Kidney epithelial cell (primary cell): ENCODE measurements at places on chromosomes 11 and 22. TPM values are rescaled to one million over a fixed set of nuclear protein-coding genes. Genes with fewer than 3 reads are reported as not detected.

TEX54 gene
- not detected in 2 replicates for total RNA-seq

OR52H1 gene
- total RNA-seq: 0.75 TPM in 1 of 2 replicates, not detected in the other

FAM181B gene
- 0.38 and 0.48 TPM in 2 replicates for total RNA-seq

TCP11L1 gene
- 22.3 and 26.1 TPM in 2 replicates for total RNA-seq

APOA5 gene
- total RNA-seq: not detected in 2 replicates

ENTHD1 gene
- total RNA-seq: not detected in 2 replicates

CEND1 gene
- total RNA-seq: 0.25 TPM in 1 of 2 replicates, not detected in the other

ART1 gene
- total RNA-seq: not detected in 2 replicates

WT1 gene
- total RNA-seq: 8.5 and 12.3 TPM in 2 replicates

TRIM21 gene
- 22.3 and 25.3 TPM in 2 replicates for total RNA-seq

ZBTB16 gene
- total RNA-seq: 0.08 and 5.5 TPM in 2 replicates

SMTNL1 gene
- total RNA-seq: not detected in 2 replicates

KRTAP5-10 gene
- not detected in 2 replicates for total RNA-seq

NPTXR gene
- 2.4 and 5.4 TPM in 2 replicates for total RNA-seq

TSSK2 gene
- total RNA-seq: not detected in 2 replicates

SLC6A5 gene
- not detected in 2 replicates for total RNA-seq

EIF3F gene
- 334 and 372 TPM in 2 replicates for total RNA-seq

CARD18 gene
- total RNA-seq: not detected in 2 replicates

ARSA gene
- total RNA-seq: 42.7 and 63.8 TPM in 2 replicates

CFAP300 gene
- total RNA-seq: 0.33 and 0.96 TPM in 2 replicates

OSM gene
- not detected in 2 replicates for total RNA-seq

SLC43A3 gene
- total RNA-seq: 108 and 155 TPM in 2 replicates

OR4A15 gene
- not detected in 2 replicates for total RNA-seq

OR6A2 gene
- not detected in 2 replicates for total RNA-seq

NNMT gene
- total RNA-seq: 470 and 585 TPM in 2 replicates

ZFTA gene
- total RNA-seq: 25.1 and 59.3 TPM in 2 replicates

CD81 gene
- total RNA-seq: 216 and 263 TPM in 2 replicates

SMC1B gene
- 0.08 and 0.14 TPM in 2 replicates for total RNA-seq

MMP11 gene
- total RNA-seq: 41.9 and 48.9 TPM in 2 replicates

PAMR1 gene
- 0.75 and 0.84 TPM in 2 replicates for total RNA-seq

LRRC75B gene
- 17.3 and 18.1 TPM in 2 replicates for total RNA-seq

OR51B2 gene
- total RNA-seq: not detected in 2 replicates

CSKMT gene
- total RNA-seq: 3.4 and 4.0 TPM in 2 replicates

MS4A6E gene
- total RNA-seq: not detected in 2 replicates

OR8D4 gene
- total RNA-seq: not detected in 2 replicates

MMP3 gene
- total RNA-seq: not detected in 2 replicates

SYT12 gene
- 0.08 and 0.48 TPM in 2 replicates for total RNA-seq

AASDHPPT gene
- total RNA-seq: 57.7 and 62.9 TPM in 2 replicates

BIK gene
- 28.5 and 31.3 TPM in 2 replicates for total RNA-seq

OR51E1 gene
- total RNA-seq: not detected in 2 replicates

SLC5A12 gene
- total RNA-seq: not detected in 2 replicates

MS4A3 gene
- not detected in 2 replicates for total RNA-seq

AIFM3 gene
- 0.75 and 1.5 TPM in 2 replicates for total RNA-seq

MPZL3 gene
- 7.9 and 9.4 TPM in 2 replicates for total RNA-seq

LMNTD2 gene
- 1.9 and 4.7 TPM in 2 replicates for total RNA-seq

SCGB1D2 gene
- not detected in 2 replicates for total RNA-seq

MGAT3 gene
- 1.8 and 4.1 TPM in 2 replicates for total RNA-seq

SCO2 gene
- total RNA-seq: 2.3 and 5.7 TPM in 2 replicates

RIMBP3C gene
- 0.29 and 0.48 TPM in 2 replicates for total RNA-seq

KCNJ4 gene
- not detected in 2 replicates for total RNA-seq

ROBO4 gene
- 5.1 and 6.3 TPM in 2 replicates for total RNA-seq

MMP27 gene
- total RNA-seq: not detected in 2 replicates

PANX2 gene
- 0.33 and 1.1 TPM in 2 replicates for total RNA-seq

CRYBA4 gene
- not detected in 2 replicates for total RNA-seq
